ENCODE measurements at places on chromosomes 11 and 22. TPM values are rescaled to one million over a fixed set of nuclear protein-coding genes. Genes with fewer than 3 reads are reported as not detected.

OR8J3 gene
- total RNA-seq = not detected

APOA4 gene
- total RNA-seq = not detected

SEC14L2 gene
- 12.7 TPM for total RNA-seq

SCGB2A2 gene
- not detected for total RNA-seq

OR5B21 gene
- not detected for total RNA-seq

DNA sequence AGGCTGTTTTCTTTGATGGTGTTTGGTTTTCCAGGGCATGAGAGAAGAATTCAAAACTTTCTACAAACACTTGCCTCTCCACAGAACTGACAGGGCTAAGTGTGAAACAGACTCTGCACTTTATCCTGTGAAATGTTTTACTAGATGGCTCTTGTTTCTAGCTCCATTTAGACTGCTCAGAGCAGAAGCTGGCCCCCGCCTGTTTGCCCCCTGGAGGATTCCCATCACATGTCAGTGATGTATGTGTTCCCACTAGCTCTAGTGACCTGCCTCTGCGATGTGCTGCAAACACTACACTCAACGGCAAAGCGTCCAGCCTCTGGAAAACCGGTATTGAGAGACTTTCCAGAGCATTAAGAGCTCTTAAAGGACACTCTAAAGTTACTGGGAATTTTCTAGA, 41.4 kb upstream of the PCF11 start:
- no peak for DNase-seq

DNA sequence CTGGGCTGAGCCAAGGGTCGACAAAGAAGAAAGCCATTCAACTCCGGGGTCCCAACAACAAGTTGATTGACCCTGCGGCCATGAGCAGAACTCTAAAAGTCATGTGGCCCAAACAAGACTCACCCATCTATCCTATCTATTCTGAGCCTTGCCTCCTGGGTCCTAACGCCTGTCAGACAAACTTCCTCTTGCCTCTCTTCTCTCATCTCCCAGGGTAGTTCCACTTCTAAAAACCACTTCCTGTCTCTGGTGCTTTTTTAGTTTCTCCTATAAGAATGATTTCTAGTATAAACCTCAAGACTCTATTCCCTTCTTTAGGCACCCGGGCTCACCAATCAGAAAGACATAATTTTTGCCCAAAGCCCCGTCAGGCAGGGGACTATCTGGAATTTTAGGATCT, 530.2 kb downstream of the DLG2 start:
- no peak for DNase-seq

DNA sequence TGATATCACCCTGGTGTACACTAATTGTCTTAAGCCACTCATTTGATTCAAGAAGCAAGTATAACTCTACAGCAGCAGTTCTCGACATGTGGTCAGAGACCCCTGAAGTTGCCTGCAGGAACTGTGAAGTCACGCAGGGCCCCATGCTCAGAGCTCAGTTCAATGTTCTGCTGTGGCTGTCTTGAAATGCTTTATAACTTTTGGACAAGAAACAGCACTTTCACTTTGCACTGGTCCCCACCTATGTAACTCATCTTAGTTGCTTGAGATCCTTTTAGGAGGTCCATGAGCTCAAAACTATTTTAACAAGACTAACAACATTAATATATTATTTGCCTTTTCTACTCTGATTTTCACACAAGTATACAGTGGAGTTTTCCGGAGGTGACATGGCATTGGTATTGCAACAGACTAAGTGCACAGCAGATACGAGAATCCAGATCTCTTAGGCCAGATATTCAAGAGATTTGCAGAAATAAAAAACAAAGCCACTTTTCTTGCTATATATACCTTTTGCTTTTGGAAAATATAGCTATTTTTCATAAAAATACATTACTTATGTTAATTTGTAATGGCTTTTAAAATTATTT, 64.8 kb downstream of the PRR5L start:
- DNase-seq = no peak

- peak; percentile 64 for DNase-seq
Observed at GRCh38 chr11:75667831-75668450, 897 bp downstream of the MAP6 start.

DNA sequence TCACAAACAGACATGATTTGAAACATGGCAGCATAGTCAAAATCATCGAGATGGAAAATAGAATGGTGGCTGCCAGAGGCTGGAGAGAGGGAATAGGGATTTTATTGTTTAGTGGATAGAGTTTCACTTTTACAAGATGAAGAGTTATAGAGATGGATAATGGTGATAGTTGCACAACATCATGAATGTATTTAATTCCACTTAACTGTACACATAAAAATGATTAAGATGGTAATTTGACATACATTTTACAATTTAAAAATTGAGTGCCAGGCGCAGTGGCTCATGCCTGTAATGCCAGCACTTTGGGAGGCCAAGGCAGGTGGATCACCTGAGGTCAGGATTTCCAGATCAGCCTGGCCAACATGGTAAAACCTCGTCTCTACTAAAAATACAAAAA, 21.2 kb downstream of the TTC28 start:
- no peak for DNase-seq

GRCh38 chr11:102346456-102346747, 612 bp upstream of the BIRC2 start:
- DNase-seq = no peak

GRCh38 chr11:120972621-120973020, 51.3 kb upstream of the TBCEL start:
- no peak for DNase-seq

GRCh38 chr11:91788764-91789163, 435.9 kb upstream of the FAT3 start:
- DNase-seq = no peak

- DNase-seq = no peak
Observed at GRCh38 chr11:29984544-29984943, 32.3 kb downstream of the KCNA4 start.

Data from Daoy (cell line).